ENCODE measurements at places on chromosomes 6 and 20.
A peak's percentile ranks its signal among the peaks of the same experiment; 100 is the strongest.

GRCh38 chr6:37557645-37558114, 58.0 kb upstream of the CCDC167 start:
- DNase-seq: no peak

DNA sequence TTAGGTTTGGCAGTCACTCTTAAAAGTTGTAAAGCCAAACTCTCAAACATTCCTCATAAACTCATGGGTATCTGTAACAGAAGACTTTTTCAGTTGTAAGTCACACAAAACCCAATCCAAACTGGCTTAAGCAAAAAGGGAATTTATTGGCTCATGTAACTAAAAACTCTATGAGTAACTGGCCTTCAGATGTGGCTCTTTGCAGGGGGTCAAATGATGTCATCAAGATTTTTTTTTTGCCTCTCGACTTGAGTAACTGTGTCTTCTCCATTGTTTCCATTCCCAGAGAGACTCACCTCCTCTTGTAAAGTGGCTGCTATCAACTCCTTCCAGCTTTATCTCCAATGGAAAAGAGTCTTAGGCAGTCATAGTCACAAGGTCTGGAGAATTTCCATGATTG, 645.0 kb downstream of the DHX35 start:
- DNase-seq: no peak

- DNase-seq: no peak
Measured at GRCh38 chr6:170135461-170135820, 155.4 kb downstream of the DLL1 start.

DNA sequence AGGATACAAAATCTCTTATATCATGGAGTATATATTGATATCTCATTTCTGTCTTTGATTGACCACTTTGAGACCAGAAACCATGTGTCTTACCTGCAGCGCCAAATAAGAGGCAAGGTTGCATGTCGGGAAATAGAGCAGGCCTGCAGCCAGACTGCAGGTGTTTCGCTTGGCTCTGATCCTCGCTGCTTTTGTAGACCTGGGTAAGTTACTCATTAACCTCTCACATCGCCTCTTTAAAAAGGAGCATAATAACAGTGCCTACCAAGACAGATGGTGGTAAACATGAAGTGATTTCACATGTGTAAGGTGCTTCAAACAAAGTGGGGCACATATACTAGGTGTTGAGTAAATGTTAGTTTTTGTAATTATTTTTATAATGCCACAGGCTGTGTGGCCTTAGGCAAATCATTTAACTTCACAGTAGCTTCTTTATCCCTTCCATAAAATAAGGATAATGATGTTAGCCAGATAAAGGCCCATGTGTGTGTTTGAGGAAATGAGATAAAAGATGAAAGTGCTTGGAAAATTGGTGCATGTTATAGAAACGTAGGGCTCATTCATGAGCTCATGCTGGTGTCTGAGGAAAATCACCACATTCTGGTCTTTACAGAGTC, 248.8 kb upstream of the MAP3K7 start:
- no peak for DNase-seq

DNA sequence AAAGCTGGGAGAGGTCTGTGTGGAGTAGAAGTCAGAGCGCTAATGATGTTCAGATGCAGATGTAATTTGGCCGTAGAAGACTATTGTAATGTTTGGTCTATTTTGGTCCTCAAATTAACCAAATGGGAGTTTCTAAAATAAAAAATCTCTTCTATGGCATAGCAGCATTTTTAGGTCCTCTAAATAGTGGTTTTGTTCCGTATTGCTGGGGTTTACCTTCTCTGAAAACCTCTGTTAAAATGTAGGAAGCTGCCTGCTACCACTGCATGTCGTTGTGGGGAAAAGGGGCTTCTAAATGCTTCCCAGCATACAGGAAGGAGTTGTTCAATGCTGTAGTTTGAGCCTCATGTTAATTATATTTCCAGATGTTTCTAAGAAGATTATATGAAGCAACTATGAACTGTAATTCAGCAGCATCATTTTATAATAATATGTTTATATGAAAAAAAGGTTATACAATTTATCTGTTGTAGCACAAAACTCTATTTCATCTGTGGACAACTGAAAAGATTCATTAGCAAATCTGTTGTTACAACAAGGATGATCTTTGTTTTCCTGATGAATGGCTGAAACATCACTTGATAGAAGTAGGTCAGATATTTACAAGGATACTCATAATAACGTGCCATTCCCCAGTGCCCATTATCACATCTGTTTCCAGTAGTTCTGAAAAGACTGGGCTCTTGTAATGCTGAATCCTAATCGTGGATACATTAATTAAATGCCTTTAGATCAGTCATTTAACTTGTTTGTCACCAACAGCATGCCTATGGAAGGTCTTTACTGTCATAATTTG, 256.6 kb downstream of the TBC1D7 start:
- no peak for DNase-seq

DNA sequence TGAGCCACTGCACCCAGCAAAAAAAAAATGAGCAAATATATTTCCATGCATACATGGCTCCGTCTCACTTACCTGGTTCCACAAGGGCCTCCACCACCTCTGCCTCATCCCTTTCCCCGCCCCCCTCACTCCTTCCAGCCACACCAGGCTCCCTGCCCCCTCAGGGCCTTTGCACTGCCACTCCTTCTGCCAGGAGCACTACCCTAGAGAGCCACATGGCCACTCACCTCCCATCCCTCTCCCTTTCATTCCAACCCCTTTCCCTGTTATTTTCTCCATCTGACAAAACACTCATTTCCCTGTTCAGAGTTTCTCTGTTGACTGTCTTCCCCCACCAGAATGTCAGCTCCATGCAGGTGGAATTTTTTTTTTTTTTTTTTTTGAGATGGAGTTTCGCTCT, 12.8 kb downstream of the SNAI1 start:
- no peak for DNase-seq

DNA sequence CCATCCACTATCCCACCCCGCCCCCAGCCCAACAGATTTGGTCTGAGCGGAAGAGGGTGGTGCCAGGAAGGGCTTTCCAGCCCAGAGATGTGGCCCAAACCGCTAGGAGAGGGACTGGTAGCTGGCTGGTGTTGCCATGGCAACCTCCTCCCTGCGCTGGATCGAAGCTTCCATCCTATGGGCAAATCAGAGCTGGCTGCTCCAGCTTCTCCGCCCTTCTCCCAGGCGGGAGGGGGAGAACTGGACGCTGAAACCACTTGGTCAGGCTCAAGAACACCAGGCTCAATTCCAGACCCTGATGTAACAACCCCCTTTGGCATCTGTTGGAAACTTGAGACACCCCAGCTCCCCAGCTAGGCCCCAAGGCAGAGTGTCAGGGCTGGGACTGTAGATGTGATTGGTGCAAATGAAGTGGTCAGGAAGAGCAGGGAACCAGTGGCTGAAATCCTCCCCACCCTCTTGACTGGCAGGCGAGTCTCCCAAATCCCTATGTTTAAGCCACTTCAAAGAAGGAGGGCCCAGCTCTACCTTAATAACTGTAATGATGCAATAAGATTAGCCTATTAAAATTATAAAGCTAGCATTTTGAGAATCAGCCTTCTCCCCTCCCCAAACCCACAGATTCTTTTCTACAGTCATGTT, 4.2 kb downstream of the RIMS4 start:
- DNase-seq: no peak

DNA sequence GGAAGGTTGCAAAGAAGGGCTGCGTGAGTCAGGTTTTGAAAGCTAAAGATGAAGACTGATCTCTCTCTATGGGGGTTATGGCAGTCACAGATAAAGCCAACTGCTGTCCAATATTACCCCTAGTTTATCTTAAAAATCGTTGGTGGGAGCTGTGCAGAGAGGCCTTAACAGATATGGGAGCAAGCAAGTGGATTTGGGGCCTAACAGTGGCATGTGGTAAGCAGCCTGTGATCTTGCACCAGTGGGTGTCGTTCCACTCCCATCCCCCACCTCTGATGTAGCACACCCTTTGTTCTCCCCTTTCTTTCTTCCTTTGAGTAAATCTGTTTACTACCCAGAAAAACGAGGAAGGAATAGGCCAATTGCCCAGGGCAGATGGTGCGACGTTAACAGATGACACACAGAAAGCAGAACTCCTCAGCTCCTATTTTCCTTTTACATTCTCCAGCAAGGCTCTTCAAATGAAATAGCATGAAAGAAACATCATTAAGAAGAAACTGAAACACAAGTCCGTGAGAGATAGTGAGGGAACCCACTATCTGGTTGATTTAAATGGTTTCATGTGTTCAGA, 274.1 kb upstream of the CITED2 start:
- DNase-seq: no peak

GRCh38 chr20:54262671-54263070, 54.8 kb downstream of the PFDN4 start:
- DNase-seq: no peak

- DNase-seq: no peak
Measured at GRCh38 chr20:57378646-57379262, 12.4 kb upstream of the RBM38 start.

DNA sequence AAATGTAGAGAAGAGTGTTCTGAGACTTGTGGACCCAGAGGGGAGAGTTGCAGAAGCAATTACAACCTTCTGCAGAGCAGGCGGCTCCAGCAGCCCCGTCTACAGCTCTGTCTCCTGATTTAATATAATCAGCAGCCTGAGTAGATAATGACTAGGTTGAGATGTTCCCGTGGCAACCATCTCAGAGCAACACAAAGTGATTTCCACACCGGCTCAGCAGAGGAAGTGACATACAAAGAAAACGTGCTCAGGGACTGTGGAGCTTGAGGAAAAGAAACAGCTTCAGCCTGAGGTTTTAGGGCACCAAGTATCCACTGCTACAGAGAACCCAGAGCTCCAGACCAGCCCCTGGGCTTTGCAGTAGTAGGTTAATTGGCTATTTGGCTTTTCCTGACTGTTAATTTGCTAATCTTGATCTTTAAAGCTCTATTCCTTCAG, 136.4 kb downstream of the MTFR2 start:
- no peak for DNase-seq

GRCh38 chr20:25584905-25585704, at the start of gene NINL:
NINL (minus strand) TSS chr20:25585531; CDS start chr20:25526587, 58,944 bp downstream.
- peak; percentile 42 for DNase-seq

DNA sequence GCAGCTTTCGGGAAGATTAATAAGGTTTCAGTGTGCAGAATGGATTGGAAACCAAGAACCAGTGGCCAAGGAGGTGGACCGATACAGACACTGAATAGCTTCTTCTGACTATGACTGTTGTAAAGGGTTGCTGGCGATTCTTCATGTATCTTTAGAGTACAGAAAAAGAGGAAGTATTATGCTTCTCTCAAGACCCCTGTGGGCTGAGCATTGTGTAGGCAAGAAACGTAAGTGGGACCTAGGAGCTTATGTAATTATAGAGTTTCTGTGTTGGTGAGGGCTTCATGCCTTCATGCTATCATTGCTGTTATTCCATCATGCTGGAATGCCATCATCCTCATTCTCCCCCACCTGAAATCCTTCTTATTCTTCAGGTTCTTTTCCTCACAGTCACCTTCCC, 105.4 kb upstream of the AKIRIN2 start:
- DNase-seq: no peak

- no peak for DNase-seq
Measured at GRCh38 chr6:168216751-168217191, 102.8 kb downstream of the DACT2 start.

DNA sequence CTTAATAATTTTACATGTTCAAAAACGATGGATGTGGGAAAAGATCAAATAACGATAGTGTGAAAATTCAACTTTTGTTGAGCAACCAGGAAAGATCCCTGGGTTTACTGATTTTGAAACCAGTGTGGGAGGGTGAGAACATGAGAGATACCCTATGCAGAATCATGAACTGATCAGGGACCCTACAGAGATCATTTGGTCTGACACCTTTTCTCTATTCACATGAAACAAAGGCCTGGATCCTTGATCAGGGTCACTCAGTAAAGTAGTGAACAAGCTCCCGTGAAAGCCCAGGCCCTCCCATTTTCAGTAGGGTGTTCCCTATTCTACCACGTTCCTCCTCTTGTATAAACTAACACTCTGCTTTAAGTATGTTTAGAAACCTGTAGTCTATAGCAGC, 60.5 kb upstream of the DUSP22 start:
- no peak for DNase-seq

DNA sequence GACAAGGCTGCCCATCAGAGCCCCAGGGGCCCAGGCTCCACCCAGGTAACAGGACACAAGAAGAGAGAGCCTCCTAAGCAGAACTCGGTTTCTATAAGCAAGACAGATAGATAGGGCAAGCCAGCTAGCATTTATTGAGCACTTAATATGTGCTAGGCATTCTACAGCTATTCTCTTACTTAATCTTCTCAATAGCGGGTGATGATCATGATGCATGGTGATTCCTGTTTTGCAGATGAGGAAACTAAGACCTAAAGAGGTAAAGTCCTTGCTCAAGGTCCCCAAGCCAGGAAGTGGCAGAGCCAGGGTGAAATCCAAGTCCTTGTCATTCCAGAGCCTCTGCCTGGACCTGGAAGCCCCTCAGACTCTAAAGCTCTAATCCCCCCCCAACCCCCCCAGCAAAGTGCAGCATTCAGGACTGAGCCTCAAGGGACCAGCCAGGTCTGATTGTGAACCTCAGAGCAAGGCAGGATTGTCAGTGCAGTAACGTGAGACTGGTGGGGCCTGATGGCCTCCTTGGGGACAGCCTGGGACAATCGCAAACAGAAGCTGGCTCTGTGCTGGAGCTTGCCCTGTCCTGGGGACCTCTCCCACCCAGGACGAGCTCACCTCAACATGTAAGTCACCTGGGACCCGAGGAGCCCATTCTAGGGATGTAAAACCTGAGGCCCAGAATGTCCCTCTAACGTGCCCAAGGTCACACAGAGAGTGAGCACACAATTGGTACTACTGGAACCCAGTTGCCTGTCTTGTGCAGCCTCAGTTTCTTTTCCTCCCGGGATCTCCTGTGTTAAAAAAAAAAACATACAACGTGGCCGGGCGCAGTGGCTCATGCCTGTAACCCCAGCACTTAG, 48.4 kb upstream of the PTGIS start:
- no peak for DNase-seq

GRCh38 chr6:19415605-19416326, 421.4 kb upstream of the ID4 start:
- DNase-seq: no peak

DNA sequence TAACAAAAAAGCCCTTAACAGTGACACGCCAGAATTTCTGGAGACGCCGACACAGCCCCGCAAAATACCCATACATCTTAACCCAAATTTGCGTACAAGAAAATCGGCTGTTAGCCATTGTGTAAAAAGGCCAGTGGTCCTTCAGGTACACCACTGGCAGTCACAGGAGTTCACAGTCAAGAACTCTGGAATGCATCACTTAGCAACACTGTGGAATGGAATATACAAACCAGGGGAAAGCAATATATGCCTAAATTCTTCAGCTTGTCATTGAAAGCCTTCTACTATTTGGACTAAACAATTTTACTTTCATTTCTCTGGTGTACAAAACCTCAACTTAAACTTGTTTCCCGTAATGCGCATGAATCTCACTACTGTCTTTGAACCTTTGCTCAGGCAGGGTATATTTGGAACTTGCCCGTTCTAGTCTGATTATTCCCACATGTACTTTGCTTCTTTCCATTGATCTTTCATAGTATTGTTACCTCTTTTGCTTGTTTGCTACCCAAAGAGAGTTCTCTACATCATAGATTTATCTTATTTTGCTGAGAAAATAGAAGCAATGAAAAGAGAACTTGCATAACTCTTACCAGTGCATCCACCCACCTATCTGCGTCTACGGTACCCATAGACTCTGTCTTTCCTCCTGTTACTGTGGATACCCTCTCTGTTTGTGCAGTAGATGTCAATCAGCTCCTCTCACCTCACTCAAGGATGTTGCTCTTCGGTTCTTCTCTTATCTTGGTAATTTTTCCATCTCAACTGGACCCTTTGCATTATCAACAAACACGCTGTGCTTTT, at the start of gene ARMH2:
Gene ARMH2, minus strand, starts transcription at position 178 of the 801 bp plus-strand sequence. Its CDS starts 60 bp downstream, at position 118.
- DNase-seq: no peak
